Stimulated activated CD4-positive, alpha-beta T cell treated with anti-CD3 and anti-CD28 coated beads, Interleukin-15, amount 100 ng/mL, for 1 hour (primary cell): ENCODE measurements at places on chromosomes 16 and 17.
A peak's percentile ranks its signal among the peaks of the same experiment; 100 is the strongest.

- DNase-seq, result no peak
Observed at GRCh38 chr17:49687878-49688491, 10.1 kb upstream of the SPOP start.

- DNase-seq, result no peak
Observed at GRCh38 chr16:53035176-53035942, 17.3 kb downstream of the CHD9NB start.

- no peak for DNase-seq
Observed at GRCh38 chr16:67703626-67704025, 15.5 kb downstream of the GFOD2 start.

DNA sequence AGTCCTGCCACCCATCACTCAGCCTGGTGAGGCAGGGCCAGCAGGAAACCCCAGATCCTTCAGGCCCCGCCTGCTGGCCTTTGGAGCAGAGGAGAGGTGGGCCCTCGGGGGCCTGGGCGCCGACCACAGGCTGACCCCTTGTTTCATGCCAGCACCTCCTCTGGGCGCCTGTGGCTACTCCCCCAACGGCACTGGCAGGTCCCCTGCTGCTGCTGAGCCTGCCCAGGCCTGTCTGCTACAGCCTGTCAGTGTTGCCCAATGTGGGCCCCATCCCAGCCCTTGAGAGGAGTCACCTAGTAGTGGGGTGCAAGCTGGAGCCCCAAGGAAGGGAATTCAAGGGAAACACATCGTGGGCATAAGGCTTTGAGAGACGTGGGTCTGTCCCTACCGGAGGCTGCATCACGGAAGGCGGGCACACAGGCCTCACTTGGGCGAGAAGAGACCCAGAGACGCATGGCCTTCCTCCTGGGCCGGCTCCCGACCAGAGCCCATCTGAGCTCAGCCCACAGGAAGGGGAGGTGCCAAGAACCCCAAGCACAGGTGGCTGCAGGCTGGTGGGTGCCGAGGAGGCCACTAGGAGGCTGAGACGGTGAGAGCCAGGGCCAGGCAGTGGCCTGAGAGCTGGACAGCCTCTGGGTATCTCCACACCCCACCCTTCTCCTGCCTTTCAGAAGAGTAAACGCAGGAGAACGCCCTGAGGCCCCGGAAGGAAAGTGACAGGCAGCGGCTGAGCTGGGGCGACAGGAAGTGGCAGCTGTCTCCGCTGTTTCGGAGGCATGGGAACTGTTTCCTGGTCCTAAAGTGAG is 8.0 kb upstream of the FASN start:
- DNase-seq, result peak; percentile 29

DNA sequence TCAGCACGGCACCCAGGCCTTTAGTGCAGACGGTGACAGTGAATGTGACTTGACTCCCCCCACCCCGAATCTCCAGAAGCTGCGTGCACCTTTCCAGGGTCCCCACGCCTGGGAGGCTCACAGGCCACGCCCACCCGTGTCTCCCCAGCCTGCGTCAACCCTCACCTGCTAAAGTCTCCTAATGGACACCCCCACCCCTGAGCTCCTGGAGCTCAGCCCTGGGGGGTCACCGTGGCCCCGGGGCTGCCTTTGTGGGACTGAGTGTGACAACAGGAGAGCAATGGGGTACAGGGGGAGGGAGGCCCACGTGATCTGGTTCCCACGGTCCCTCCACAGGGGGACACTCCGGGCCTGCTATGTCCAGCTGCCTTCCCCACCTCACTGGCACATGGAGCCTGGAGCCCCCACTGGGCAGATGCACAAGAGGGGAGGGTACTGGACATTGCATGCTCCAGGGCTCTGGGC is 7.4 kb upstream of the FASN start:
- DNase-seq, result no peak

DNA sequence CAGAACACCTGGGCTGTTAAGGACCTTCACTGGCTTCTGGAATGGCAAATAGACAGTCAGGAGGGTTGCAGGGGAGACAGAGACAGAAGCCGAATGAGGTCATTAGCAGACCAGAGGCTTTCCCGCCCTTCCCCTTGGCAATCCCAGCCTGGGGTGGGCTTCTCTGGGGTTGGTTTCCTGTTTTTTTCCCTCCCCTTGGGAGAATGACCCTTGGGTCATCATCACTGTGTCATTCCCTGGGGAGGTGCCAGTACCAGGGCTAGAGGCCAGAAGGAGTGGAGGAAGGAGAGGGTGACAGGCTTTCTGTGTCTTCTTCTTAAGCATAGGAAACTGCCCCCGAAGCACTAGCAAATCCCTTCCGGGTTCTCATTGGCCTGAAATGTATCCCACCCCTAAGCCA is 42.9 kb upstream of the IL21R start:
- DNase-seq, result no peak

- no peak for DNase-seq
Observed at GRCh38 chr17:73697872-73698271, 53.6 kb upstream of the SDK2 start.
